ENCODE measurements at places on chromosomes 6 and 20.

- DNase-seq = no peak
Observed at GRCh38 chr20:42949950-42950349, 239.8 kb downstream of the PTPRT start.

DNA sequence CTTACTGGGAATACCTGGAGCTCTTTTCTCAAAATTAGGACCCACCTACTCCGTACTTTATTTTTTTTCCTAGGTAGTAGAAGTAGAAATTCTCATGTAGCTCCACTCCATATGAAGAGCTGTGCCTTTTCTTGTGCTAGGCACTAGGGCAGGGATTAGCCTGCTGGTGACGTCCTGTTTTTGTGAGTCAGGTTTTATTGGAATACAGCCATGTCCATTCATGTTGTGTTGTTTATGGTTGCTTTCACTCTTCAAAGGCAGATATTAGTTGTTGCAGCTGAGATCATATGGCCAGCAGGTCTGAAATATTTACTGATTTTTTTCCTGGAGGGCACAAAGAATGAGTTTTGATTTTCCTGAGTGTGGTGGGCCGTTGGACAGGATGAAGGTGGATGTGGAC lies 20.5 kb downstream of the XRN2 start:
- no peak for DNase-seq

- DNase-seq = no peak
Observed at GRCh38 chr6:42988486-42989020, 4.2 kb downstream of the PPP2R5D start.

DNA sequence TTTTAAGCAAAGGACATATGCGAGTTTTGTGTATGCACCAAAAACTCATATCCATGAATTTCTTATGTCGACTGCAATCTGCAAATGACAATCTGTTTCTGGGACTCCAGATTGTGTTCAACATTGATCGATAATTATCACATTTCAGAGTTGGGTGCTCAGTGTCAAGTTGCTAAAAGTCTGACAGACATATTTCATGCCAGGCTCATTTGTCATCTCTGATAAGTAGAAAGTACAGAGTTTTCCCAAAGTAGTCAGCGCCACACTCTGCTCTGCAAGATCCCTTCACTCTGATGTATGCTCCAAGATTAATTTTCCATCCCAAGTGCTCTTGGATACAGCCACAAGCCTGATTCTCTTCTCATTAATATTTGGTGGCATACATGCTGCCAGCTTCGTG lies 331.1 kb downstream of the DOK5 start:
- DNase-seq = no peak

DNA sequence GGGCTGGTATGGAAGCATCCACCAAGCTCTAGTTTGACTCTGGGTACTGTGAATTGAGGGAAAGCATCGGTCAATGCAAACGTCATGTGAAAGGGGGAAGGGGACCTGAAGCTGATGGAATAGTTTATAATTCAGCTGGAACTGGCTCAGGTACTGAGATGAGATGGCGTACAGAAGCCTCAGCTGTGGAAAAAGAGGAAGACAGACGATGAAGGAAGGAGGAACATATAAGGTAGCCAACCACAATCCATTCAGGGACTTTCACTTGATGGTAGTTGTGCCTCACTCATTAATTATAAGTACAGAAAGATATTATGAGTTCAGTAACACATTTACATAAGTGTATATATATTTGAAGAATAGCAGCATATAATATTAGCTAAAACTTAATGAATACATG lies 2.7 kb downstream of the CALHM5 start:
- DNase-seq = no peak

- peak; percentile 77 for DNase-seq
Observed at GRCh38 chr6:110179406-110180227, at the start of gene WASF1. Gene WASF1 (minus strand): TSS chr6:110179670. CDS start chr6:110127601, 52,069 bp downstream.

- no peak for DNase-seq
Observed at GRCh38 chr6:88483424-88483823, 317.3 kb upstream of the CNR1 start.

GRCh38 chr20:9149087-9149486 lies 80.2 kb downstream of the PLCB4 start:
- DNase-seq = no peak

DNA sequence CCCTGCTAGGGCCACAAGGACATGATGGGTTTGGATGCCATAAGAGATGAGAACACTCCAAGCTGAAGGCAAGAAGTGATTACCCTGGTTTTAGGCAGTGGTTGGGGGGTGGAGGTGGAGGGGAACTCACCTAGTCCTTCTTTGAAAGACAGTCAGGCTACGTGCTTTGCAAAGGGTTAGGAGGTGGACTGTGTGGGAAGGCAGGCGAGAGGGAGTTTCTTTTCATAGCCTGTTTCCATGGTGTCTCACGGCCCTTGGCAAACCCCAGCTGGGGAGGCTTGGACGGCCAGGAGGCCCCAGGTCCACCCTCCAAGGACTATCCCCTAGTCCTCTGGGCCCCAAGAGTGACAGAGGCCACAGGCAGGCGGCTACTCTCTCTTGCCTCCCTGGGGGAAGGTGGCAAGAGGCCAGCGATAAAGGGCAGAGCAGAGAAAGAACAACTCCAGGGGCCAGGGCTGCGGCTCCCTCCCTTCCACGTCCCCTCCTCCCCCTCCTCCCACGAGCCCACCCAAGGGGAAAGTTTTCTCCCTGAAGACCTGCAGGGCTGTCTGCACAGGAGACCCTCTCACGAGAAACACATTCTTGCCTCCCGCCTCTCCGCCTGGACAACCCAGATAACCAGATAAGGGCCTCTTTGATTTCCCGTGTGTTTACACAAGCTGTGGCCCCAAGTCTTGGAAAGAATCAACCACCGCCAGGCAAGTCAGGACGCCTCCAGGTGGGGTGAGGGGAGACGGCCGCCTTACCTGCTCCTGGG lies 74.4 kb downstream of the NOL4L start:
- no peak for DNase-seq

GRCh38 chr6:144336900-144337299 lies 51.8 kb downstream of the UTRN start:
- no peak for DNase-seq

- no peak for DNase-seq
Observed at GRCh38 chr20:61968036-61968810, 97.5 kb downstream of the TAF4 start.

DNA sequence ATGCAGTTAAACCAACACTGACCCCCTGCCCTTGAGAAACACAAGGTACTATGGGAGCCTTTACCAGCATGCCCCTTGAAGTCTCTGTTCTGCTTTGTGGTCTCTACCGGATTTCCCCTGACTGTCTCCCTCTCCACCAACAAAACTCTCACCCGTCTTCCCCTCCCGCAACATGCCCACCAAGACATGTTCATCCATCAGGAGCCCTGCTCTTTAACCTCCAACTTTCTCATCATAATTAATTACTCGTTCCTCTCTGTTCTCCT lies 1.1 kb downstream of the ZNF165 start:
- no peak for DNase-seq

GRCh38 chr6:34773916-34774315 lies 16.6 kb downstream of the SNRPC start:
- no peak for DNase-seq

GRCh38 chr6:170096803-170097504 lies 193.9 kb downstream of the DLL1 start:
- DNase-seq = no peak

GRCh38 chr6:134315974-134316441 lies 1.9 kb downstream of the SGK1 start:
- no peak for DNase-seq

DNA sequence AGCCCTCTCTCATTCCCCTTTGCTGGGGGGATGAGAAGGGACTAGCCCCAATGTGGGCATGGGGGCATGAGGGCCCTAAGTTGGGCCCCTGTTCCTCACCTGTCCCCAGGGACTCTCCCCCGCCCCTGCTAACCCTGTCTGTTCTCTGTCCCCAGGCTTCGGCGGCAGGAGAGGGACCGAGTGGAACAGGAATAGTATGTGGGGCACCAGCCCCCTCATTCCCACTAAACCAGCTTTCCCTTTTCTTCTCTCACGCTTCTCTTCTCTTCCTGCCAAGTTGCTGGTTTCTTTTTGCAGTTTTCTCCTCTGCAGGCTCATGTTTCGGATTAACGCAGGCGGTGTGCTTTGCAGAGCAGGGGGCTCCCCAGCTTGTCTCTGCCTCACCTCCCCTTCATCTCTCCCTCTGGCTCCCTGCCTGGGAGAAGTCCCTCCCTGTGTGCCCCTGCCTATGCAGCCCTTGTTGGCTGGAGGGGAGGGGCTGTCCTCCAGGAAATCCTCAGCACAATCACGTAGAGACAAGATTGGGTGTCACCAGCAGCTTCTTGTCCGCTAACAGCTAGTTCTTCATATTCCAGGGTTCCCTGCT lies 7.9 kb downstream of the TMEM63B start:
- DNase-seq = no peak

GRCh38 chr6:169171016-169171415 lies 82.6 kb downstream of the THBS2 start:
- no peak for DNase-seq

DNA sequence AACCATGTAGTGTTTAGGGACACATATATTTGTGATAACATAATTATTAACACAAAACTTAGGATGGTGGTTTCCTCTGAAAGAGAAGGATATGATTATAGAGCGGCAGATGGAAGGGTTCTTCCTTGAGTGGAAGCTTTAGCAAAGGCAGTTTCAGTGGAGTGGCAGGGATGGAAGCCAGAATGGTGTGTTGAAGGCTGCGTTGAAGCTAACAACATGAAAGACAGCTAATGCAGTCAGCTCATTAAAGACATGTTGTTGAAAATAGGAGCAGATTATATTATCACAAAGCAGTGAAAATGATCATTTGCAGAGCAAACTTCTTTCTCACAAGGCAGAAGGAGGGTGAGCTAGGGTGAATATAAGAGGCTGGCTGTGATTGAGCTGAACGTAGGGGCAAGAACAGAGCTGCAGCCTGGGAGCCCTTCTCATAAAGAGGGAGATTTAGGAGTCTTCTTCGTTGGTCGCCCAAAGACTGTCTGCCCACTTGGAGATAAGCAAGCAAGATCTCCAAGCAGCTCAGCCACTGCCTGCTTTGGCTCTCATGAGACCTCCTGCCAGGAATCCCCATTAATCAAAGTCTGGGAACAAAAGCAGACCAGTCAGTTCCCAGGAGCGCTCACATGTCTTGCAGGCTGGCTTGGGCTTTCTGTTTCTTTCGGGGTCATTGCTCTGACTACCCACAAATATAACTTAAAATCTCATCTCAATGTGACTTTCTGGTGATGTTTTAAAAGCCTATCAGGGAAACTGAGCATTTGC lies 2.6 kb upstream of the ANKRD6 start:
- no peak for DNase-seq

- DNase-seq = no peak
Observed at GRCh38 chr20:49668181-49668877, 45.3 kb downstream of the B4GALT5 start.

- DNase-seq = no peak
Observed at GRCh38 chr20:9103955-9104354, 35.1 kb downstream of the PLCB4 start.

DNA sequence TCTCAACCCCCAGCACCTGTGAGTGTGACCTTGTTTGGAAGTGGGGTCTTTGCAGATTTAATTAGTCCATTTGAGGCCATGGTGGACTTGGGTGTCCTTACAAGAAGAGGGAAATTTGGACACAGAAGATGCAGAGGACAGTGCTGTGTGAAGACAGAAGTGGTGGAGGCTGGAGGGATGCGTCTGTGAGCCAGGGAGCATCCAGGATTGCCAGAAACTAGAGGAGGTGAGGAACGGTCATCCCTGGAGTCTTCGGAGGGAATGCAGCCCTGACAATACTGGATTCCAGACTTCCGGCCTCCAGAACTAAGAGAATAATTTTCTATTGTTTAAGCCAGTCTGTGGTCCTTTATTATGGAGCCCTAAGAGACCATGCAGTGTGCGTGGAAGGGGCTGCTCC lies 22.9 kb upstream of the NPBWR2 start:
- DNase-seq = no peak

- DNase-seq = no peak
Observed at GRCh38 chr20:19067986-19068385, 144.5 kb upstream of the SLC24A3 start.

DNA sequence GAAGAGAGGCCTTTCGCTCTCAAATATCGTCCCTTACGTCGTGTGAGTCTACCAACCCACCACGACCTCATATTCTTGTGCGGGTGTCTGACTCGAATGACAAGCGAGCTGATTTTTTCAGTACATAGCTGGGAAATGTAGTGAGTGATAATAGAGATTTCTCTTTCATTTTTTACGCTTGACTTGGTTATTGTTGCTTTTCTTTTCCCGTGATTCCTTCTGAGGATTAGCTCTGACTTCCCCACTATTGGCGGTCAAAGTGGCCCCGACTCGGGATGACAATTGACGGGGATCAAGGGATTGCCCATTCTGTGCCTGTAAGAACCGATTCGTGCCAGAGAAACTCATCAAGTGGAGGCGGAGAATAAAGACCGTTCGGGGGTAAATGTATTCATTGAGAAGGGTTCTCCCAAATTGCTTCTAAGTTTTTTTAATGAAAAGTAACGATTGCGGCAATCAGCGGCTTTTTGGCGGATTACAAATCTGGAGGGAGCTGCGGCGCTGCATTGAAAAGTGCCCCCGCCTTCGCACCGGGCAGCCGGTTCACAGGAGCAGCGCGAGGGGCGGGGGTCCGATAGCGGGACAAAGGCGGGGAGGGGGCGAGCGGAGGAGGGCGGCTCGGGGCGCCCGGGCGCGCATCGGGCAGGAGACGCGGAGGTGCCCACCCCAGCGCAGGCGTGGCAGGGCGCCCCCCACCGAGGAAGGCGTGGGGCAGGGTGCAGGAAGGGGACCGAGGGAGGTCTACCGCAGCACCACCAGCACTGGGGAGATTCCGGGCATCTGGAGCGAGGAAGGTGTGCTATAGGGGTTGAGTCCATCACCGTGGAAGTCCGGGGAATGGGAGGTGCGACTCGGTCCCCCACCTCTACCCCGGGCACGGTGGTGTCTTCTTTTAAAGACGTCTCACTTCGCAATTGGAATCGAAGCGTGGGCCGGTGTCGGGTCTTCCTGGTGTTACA lies 44.5 kb upstream of the OSTM1 start:
- no peak for DNase-seq

Data from esophagus squamous epithelium (tissue), 5 donors.